ENCODE measurements at places on chromosomes 11 and 22.

DNA sequence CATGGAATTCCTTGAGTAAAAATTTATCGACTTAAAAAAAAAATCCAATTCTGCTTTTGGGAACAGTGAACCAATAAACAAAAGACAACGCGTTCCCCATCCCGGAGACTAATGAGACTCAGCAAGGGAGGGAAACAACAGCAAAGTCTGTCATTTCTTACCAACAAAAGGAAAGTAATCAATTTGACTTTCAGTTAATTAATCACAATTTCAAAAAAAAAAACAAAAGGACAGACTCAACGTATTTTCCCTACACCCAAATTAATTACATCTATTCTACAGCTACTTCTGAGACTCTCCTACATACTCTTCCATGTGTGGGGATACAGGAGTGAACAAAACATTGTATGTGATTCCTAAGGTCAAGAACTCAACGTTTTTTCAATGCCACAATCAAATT is 1.9 kb downstream of the RDX start:
- H3K27ac ChIP-seq, result no peak overlapping the region
- DNase-seq, result no peak
- peaks cover 19% of the 10 kb centered on the region for H3K4me1 ChIP-seq
- no peaks in the 10 kb centered on the region for H3K27me3 ChIP-seq
- peaks cover 16% of the 10 kb centered on the region for H3K36me3 ChIP-seq
- peak overlapping the region; percentile 91 for H3K4me3 ChIP-seq

DNA sequence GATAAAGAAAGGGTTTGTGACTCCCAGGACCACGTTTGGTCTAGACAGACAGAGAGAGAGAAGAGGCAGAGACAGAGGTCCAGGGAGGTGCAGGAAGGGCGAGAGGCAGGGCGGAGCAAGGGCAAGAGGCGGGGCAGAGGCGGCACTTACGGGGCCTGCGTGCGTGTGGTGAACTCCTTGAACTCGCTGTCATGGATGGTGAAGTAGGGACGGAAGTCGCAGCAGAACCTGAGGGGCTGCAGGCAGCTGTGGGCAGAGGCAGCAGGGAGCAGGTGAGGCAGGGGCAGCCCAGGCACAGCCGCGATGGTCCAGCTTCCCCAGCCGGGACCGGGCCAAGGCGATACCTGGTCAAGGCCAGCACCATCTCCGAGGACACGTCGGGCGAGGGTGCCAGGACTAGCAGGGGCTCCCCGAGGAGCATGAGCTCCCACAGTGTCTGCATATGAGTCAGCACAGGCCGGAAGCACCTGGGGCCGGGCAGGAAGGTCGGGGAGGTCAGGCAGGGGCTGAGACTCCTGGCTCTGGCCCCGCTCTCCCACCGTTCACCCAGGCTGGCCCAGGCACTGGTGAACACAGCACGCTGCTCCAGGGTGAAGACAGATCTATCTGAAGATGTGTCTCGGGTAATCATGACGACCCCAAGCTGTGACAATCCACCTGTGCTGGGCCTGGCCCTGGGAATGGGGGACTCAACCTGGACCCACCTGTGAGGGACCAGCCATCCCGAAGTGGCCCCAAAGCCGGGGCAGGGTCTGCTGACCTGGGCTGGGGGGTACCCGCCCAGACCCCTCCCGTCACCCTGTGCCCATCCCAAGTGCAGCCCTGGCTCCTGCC is 7.2 kb upstream of the PLXNB2 start:
- peak; percentile 63 for DNase-seq
- peaks cover 17% of the 10 kb centered on the region for H3K4me1 ChIP-seq
- H3K27ac ChIP-seq, result peak overlapping the region; percentile 62
- peak overlapping the region; percentile 85 for H3K4me3 ChIP-seq

GRCh38 chr11:69912161-69912910 is 93.1 kb upstream of the FGF3 start:
- H3K4me3 ChIP-seq, result no peak overlapping the region
- H3K27me3 ChIP-seq, result peaks cover 74% of the 10 kb centered on the region
- H3K27ac ChIP-seq, result no peak overlapping the region
- no peaks in the 10 kb centered on the region for H3K36me3 ChIP-seq
- peaks cover 3% of the 10 kb centered on the region for H3K4me1 ChIP-seq

GRCh38 chr22:38712486-38713207 is 6.9 kb downstream of the GTPBP1 start:
- H3K27me3 ChIP-seq, result no peaks in the 10 kb centered on the region
- H3K36me3 ChIP-seq, result peaks cover 49% of the 10 kb centered on the region
- no peak overlapping the region for H3K4me3 ChIP-seq

DNA sequence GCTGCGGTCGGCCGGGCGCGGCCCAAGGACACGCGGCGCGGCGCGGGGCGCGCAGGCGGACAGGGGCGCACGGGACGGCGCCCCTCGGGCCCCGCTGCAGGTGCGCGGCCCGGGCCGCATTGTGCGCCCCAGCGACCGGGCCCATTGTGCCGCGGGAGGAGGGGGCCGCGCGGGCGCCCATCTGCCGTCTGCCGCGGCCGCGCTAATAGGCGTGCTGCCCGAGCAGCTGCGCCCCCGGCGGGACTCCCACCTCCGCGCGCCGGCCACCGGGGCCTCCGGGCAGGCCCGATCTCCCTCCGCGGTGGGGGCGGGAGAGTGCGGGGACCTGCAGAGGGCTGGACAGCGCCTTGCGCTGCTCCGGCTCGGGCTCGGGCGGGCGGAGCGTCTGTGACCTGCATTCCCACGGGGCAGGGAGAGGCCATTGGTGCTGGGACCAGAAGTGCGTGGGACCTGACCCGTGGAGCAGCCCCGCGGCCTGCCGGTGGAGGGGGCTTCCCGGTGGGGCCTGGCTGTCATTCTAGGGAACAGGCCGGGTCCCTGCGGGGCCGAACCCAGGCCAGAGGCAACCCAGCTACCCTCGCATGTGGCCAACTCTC is 933 bp downstream of the BRSK2 start:
- H3K27ac ChIP-seq, result no peak overlapping the region
- H3K4me3 ChIP-seq, result peak overlapping the region; percentile 46
- no peaks in the 10 kb centered on the region for H3K36me3 ChIP-seq
- H3K27me3 ChIP-seq, result peaks cover 29% of the 10 kb centered on the region

GRCh38 chr11:86245369-86246292 is 1.1 kb downstream of the EED start:
- H3K4me3 ChIP-seq, result no peak overlapping the region
- no peak overlapping the region for H3K27ac ChIP-seq
- H3K4me1 ChIP-seq, result peaks cover 25% of the 10 kb centered on the region
- DNase-seq, result no peak
- H3K27me3 ChIP-seq, result peaks cover 10% of the 10 kb centered on the region

GRCh38 chr22:23103199-23103954 is 33.1 kb downstream of the GNAZ start:
- H3K27ac ChIP-seq, result peak overlapping the region; percentile 65
- H3K36me3 ChIP-seq, result no peaks in the 10 kb centered on the region
- H3K4me3 ChIP-seq, result no peak overlapping the region
- H3K4me1 ChIP-seq, result no peaks in the 10 kb centered on the region
- no peaks in the 10 kb centered on the region for H3K27me3 ChIP-seq

DNA sequence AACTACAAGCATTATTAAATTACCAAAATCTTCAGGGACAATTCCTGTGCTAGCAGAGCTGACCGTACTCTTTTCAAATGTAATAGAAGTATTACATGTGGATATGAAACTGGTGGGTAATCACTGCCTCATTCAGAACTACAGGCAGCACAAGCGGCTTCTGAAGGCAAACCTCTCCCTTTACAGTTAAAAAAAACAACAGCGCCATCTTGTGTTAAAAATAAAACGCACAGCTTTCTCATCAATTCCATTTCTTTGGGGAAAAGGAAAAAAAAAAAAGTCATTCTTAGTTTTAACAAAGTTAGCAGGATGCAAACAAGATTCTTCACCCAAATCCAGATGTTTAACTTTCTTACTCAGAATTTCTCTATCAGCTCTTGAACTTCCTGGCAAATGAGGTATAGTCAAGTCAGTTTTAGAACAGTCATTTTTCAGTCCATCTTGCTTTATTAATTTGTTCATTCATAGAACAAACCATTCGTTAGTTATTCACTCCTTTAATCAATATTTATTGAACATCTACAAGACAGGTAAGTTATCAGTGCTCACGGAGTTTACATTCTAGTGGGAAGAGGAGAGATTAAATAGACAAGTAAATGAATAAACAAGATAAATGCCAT is 331.8 kb upstream of the MPPED2 start:
- H3K4me3 ChIP-seq, result no peak overlapping the region
- H3K27me3 ChIP-seq, result no peaks in the 10 kb centered on the region

DNA sequence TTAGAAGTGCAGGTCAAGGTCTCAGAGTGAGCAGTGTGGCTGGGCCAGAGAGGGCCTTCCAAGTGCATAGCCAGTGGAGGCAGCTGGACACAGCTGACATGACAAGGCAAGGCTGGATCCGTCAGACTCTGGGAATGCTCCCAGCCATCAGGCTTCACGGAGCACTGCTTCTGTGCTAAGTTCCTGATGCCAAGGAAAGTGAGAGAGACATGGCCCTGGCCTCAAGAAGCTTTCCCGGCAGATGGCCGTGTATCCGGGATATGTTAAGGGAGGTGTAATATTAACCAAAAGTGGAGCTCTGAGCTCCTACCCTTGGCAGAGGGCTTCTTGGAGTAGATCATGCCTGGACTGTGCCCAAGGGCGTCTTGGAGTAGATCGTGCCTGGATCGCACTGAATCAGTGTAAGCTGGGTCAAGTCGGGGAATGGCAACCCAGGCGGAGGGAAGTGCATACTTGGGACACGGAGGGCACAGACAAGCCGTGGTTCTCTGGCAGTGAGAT is 7.4 kb upstream of the EFCAB6 start:
- no peaks in the 10 kb centered on the region for H3K4me1 ChIP-seq
- H3K36me3 ChIP-seq, result peaks cover 9% of the 10 kb centered on the region
- H3K27me3 ChIP-seq, result peaks cover 37% of the 10 kb centered on the region
- H3K4me3 ChIP-seq, result no peak overlapping the region

- no peaks in the 10 kb centered on the region for H3K36me3 ChIP-seq
- no peaks in the 10 kb centered on the region for H3K4me1 ChIP-seq
- DNase-seq, result no peak
- peaks cover 65% of the 10 kb centered on the region for H3K27me3 ChIP-seq
- H3K27ac ChIP-seq, result no peak overlapping the region
- no peak overlapping the region for H3K4me3 ChIP-seq
Measured at GRCh38 chr11:126660761-126661425, 305.4 kb downstream of the ST3GAL4 start.

DNA sequence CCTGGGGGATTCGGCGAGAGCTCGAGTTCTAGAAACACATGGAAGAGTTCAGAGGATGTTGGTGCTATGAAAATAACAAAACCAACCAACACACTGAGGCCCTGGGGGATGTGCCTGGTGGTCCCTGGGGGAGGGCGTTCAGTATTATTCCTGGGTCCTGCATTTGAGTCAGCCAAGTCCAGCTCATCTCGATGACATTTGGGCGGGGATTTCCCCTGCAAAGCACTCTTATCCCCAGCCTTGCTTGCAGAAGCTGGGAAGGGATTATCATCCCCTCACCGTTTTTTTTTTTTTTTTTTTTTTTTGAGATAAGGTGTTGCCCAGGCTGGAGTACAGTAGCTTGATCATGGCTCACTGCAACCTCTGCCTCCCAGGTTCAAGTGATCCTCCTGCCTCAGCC is 2.1 kb upstream of the SMIM38 start:
- no peak overlapping the region for H3K4me3 ChIP-seq
- DNase-seq, result no peak
- peaks cover 25% of the 10 kb centered on the region for H3K27me3 ChIP-seq
- no peaks in the 10 kb centered on the region for H3K36me3 ChIP-seq
- no peak overlapping the region for H3K27ac ChIP-seq
- no peaks in the 10 kb centered on the region for H3K4me1 ChIP-seq

DNA sequence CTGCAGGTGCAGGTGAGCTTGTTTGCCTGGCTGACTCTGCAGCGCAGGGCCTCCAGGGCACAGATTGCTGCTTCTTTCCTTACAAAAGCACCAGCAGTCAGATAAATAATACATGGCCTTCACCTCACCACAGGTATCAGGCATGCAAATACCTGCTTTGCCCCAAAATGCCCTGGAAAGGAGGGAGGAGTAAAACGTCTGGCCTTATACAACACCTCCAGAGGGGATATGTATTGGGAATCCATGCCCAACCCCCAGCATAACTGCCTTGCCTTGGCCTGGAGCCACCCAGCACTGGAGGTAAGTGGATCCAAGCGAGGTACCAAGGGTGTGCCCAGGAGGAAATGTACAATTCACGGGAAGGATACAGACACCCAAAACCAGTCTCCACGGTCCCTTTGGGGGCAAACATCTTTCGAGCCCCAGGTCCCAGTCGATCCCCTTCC is 860 bp downstream of the TMEM184B start:
- no peaks in the 10 kb centered on the region for H3K27me3 ChIP-seq
- peaks cover 24% of the 10 kb centered on the region for H3K36me3 ChIP-seq
- H3K27ac ChIP-seq, result peak overlapping the region; percentile 97
- peaks cover 46% of the 10 kb centered on the region for H3K4me1 ChIP-seq

GRCh38 chr11:45671246-45672171 is 6.1 kb upstream of the CHST1 start:
- no peaks in the 10 kb centered on the region for H3K36me3 ChIP-seq
- no peak for DNase-seq
- no peak overlapping the region for H3K27ac ChIP-seq

GRCh38 chr11:62242021-62242420 is at the start of gene SCGB1D2:
TSS of gene SCGB1D2 (plus strand) at chr11:62242239. CDS start at chr11:62242308, 69 bp downstream.
- H3K27me3 ChIP-seq, result peaks cover 53% of the 10 kb centered on the region
- DNase-seq, result no peak
- H3K36me3 ChIP-seq, result peaks cover 5% of the 10 kb centered on the region
- H3K4me1 ChIP-seq, result no peaks in the 10 kb centered on the region
- no peak within 1 kb of the TSS for H3K4me3 ChIP-seq

- no peaks in the 10 kb centered on the region for H3K36me3 ChIP-seq
- no peak for DNase-seq
- no peaks in the 10 kb centered on the region for H3K4me1 ChIP-seq
- no peak overlapping the region for H3K27ac ChIP-seq
Measured at GRCh38 chr11:30435488-30435887, 112.6 kb downstream of the ARL14EP start.

GRCh38 chr11:93704237-93704636 is 37.1 kb downstream of the TAF1D start:
- no peak for DNase-seq
- H3K27me3 ChIP-seq, result no peaks in the 10 kb centered on the region
- H3K4me3 ChIP-seq, result no peak overlapping the region
- H3K27ac ChIP-seq, result no peak overlapping the region

- H3K4me1 ChIP-seq, result peaks cover 21% of the 10 kb centered on the region
- no peak for DNase-seq
- H3K4me3 ChIP-seq, result peak overlapping the region; percentile 35
- peaks cover 8% of the 10 kb centered on the region for H3K36me3 ChIP-seq
- peaks cover 44% of the 10 kb centered on the region for H3K27me3 ChIP-seq
Measured at GRCh38 chr11:69636512-69637197, 4.3 kb upstream of the CCND1 start.

GRCh38 chr11:77403211-77403610 is 70.7 kb downstream of the PAK1 start:
- no peak overlapping the region for H3K4me3 ChIP-seq
- no peak overlapping the region for H3K27ac ChIP-seq
- no peaks in the 10 kb centered on the region for H3K27me3 ChIP-seq
- no peaks in the 10 kb centered on the region for H3K36me3 ChIP-seq

- H3K36me3 ChIP-seq, result no peaks in the 10 kb centered on the region
- no peak overlapping the region for H3K4me3 ChIP-seq
- H3K27ac ChIP-seq, result no peak overlapping the region
- no peaks in the 10 kb centered on the region for H3K4me1 ChIP-seq
- DNase-seq, result no peak
Measured at GRCh38 chr11:8587915-8588314, 6.1 kb downstream of the STK33 start.
